ENCODE measurements at places on chromosomes 7 and 10. TPM values are rescaled to one million over a fixed set of nuclear protein-coding genes. Genes with fewer than 3 reads are reported as not detected.

GRCh38 chr7:117941138-117941810 lies 68.0 kb upstream of the CTTNBP2 start:
- no peak overlapping the region for H3K4me3 ChIP-seq
- no peak overlapping the region for H3K27ac ChIP-seq
- H3K27me3 ChIP-seq, result no peaks in the 10 kb centered on the region
- no peaks in the 10 kb centered on the region for H3K4me1 ChIP-seq
- no peaks in the 10 kb centered on the region for H3K36me3 ChIP-seq
- DNase-seq, result no peak

- no peaks in the 10 kb centered on the region for H3K27me3 ChIP-seq
- no peak overlapping the region for H3K27ac ChIP-seq
- DNase-seq, result no peak
- H3K4me3 ChIP-seq, result no peak overlapping the region
- H3K36me3 ChIP-seq, result no peaks in the 10 kb centered on the region
These were observed 22.7 kb downstream of the CYP2C19 start for GRCh38 chr10:94785211-94785610.

- H3K4me1 ChIP-seq, result no peaks in the 10 kb centered on the region
- no peak for DNase-seq
- no peaks in the 10 kb centered on the region for H3K36me3 ChIP-seq
- no peak overlapping the region for H3K4me3 ChIP-seq
These were observed 229.7 kb upstream of the KCND2 start for GRCh38 chr7:120043250-120043649.

- no peaks in the 10 kb centered on the region for H3K4me1 ChIP-seq
- no peaks in the 10 kb centered on the region for H3K27me3 ChIP-seq
- H3K4me3 ChIP-seq, result no peak overlapping the region
- no peaks in the 10 kb centered on the region for H3K36me3 ChIP-seq
- H3K27ac ChIP-seq, result no peak overlapping the region
- no peak for DNase-seq
These were observed 235.5 kb downstream of the GLRX3 start for GRCh38 chr10:130371666-130372065.

GRCh38 chr10:126479280-126479895 lies 91.1 kb upstream of the ADAM12 start:
- no peak overlapping the region for H3K27ac ChIP-seq
- H3K4me3 ChIP-seq, result no peak overlapping the region
- H3K27me3 ChIP-seq, result no peaks in the 10 kb centered on the region
- H3K36me3 ChIP-seq, result no peaks in the 10 kb centered on the region
- H3K4me1 ChIP-seq, result no peaks in the 10 kb centered on the region
- DNase-seq, result no peak

Gene PVRIG
- not detected for total RNA-seq

GRCh38 chr10:72267381-72267780 lies 6.3 kb upstream of the DDIT4 start:
- peaks cover 3% of the 10 kb centered on the region for H3K4me1 ChIP-seq
- H3K4me3 ChIP-seq, result no peak overlapping the region
- no peak for DNase-seq

GRCh38 chr10:32911285-32912016 lies 46.6 kb downstream of the ITGB1 start:
- H3K4me1 ChIP-seq, result no peaks in the 10 kb centered on the region
- H3K27me3 ChIP-seq, result no peaks in the 10 kb centered on the region
- H3K4me3 ChIP-seq, result no peak overlapping the region
- no peak for DNase-seq

Gene MARVELD1
- 97.9 TPM for total RNA-seq

Gene ADIRF
- 644 TPM for total RNA-seq

DNA sequence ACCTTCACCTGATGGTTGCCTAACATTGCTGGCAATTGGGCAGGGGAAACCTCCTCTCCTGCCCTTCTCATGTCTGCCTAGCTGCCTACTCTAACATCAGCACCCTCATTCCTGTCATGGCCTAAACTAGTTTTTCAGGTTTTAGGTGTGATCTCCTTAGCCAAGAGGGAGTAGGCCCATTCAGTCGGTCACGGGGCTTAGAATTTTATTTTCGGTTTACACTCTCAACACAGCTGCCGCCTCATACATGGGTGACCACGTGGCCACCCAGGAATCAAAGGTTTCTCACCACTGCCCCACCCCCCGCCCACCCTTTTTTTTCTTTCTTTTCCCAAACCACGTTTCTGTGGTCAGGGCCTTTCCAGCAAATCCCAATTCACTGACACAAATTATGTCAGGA lies 97.2 kb downstream of the RALA start:
- no peaks in the 10 kb centered on the region for H3K4me1 ChIP-seq
- H3K27me3 ChIP-seq, result no peaks in the 10 kb centered on the region
- no peak for DNase-seq

Gene STAMBPL1
- total RNA-seq, result 2.2 TPM

DNA sequence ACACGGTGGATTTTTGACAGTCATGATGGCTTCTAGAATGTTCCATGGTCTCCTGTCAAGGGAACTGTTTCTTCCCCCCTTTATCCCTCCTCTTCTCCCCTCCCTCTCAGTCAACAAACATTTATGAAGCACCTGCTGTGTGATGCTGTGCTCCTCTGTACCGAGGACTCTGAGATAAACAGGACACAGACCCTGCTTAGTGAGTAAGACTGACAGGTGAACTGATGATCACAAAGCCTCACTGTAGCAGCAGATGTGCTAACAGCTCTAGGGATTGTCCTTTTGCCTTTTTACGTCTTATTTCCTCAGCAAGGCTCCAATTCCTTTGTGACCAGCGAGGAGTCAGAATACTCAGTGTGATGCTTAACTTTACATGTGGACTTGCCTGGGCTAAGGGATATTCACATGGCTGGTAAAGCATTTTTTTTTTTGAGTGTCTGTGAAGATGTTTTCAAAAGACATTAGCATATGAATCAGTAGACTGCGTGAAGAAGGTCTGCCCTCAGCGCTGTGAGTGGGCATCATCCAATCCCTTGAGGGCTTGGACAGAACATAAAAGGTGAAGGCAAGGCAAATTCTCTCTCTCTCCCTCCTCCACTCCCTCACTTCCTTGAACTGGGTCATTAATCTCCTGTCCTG lies 170.1 kb downstream of the ADRA2A start:
- DNase-seq, result no peak
- no peak overlapping the region for H3K4me3 ChIP-seq
- no peaks in the 10 kb centered on the region for H3K36me3 ChIP-seq
- no peaks in the 10 kb centered on the region for H3K27me3 ChIP-seq
- H3K27ac ChIP-seq, result no peak overlapping the region

DNA sequence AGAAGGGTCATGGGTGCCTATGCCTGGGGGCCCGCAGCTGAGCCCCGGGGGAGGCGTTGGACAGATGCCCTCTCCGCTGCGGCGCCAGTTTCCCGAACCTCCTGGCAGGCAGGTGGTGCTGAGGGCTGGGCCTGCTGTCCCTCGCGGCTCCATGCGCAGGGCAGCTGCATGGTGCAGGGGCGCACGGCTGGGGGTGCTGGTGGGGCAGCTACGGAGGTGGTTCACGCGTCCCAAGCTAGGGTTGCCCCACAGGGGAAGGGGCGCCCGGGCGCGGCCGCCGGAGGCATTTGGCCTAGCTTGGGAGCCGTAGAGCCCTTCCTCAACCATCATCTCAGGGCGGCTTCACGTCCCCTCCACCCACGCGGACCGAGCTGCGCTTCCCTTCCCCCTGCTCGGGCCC lies 146.0 kb downstream of the CCDC201 start:
- no peaks in the 10 kb centered on the region for H3K4me1 ChIP-seq
- no peak overlapping the region for H3K4me3 ChIP-seq
- DNase-seq, result no peak
- no peaks in the 10 kb centered on the region for H3K27me3 ChIP-seq
- peaks cover 37% of the 10 kb centered on the region for H3K36me3 ChIP-seq
- H3K27ac ChIP-seq, result no peak overlapping the region
